Pancreas (tissue), 10 donors: ENCODE measurements at places on chromosomes 1 and 21. TPM values are rescaled to one million over a fixed set of nuclear protein-coding genes. Genes with fewer than 3 reads are reported as not detected.
A peak's percentile ranks its signal among the peaks of the same experiment; 100 is the strongest.

- DNase-seq = no peak
Observed at GRCh38 chr1:55446351-55446750, 231.2 kb upstream of the USP24 start.

- no peak for DNase-seq
Observed at GRCh38 chr1:15720861-15721260, 15.2 kb upstream of the SLC25A34 start.

DNA sequence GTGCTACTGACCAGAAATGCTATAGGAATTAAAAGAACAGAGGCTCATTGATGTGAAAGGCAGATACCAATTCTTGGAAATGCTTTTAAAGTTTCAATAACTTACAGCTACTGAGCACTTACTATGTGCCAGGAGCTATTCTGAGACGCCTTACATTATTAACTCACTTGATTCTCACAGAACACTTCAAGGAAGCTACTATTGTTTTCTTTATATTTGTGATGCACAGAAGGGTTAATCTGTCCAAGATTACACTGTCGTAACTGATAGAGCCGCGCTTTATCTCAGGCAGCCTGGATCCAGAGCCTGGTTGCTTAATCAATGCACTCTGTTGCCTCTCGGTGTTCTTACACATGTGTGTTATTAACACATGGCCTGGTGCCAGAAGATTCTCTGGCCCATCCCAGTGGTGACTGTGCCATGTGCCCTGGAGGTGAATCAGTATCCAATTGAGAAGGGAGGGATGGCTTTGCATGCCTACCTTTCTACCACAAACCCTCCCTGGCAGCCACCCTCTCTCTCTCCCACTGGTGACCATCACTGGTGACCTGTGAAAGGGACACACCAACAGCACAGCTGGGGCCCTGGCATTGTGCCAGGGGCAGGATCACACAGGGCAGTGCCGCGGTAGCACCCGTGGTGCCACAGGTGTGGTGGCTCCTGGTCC is 8.8 kb downstream of the FMO1 start:
- DNase-seq = peak; percentile 78

DNA sequence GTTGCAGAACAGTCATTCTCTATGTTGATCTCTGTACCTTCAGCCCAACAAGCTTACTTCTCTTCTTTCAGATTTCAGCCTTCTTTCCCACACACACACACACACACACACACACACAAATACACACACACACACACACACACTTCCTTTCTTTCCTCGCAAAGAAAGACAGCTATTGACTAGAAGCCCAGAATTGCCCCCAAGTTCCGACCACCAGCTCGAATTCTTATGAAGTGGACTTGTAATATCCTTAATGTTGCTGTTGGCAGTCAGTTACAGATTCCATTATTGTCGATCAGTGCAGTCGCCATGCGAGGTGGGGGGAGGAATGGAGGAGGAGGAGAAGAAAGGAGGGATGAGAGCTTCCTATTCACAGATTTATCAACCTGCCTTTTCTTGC is 125.5 kb downstream of the CLEC20A start:
- DNase-seq = no peak

- no peak for DNase-seq
Observed at GRCh38 chr1:75099581-75099980, 34.6 kb upstream of the LHX8 start.

GRCh38 chr1:234217316-234217840 is 155.9 kb upstream of the COA6 start:
- no peak for DNase-seq

DNA sequence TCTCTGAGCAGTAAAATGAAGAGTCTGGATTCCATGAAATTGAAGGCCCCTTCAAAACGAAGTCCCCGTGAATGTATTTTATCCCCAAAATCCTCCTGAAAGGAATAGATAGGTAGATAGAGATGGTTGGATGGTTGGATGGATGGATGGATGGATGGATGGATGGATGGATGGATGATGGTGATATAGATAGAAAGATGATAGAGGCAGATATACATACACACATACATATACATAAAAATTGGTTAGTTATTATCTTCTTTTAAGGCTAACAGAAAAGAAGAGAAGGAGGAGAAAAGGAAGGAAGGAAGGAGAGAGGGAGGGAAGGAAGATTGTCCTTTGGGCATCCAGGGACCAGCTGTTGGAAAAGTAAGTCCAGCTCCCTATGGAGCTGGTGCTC is 63.1 kb downstream of the SYF2 start:
- no peak for DNase-seq

- DNase-seq = no peak
Observed at GRCh38 chr1:221667504-221667903, 74.4 kb downstream of the DUSP10 start.

DNA sequence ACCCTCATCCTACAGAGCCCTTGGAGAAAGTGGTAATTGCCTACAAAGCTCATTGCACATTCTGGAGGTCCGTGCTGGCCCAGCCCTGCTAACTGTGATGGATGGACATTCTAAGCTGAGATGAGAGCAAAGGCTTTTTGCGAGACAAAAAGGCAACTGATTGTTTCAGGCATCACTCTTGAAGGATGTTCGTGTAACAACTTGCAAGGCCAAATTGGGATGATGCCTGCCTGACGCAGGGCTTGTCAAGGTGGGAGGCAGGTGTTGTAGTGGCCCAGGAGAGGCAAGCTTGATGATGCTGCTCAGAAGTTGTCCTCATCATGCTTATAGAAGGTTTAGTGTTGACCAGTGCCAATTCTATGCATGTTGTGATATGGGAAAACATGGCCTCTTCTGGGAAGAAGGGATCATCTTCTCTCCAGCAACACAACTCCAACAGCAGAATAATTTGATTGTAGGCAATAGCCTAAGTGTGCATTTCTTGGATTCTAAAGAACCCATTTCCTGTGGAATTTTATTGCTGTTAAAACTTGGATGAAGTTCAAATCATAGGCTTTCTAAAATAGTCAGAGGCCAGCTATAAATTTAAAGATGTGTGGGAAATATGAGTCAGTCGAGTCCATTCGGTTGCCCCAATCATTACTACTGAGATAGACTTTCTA is 102.5 kb upstream of the COA6 start:
- no peak for DNase-seq

DNA sequence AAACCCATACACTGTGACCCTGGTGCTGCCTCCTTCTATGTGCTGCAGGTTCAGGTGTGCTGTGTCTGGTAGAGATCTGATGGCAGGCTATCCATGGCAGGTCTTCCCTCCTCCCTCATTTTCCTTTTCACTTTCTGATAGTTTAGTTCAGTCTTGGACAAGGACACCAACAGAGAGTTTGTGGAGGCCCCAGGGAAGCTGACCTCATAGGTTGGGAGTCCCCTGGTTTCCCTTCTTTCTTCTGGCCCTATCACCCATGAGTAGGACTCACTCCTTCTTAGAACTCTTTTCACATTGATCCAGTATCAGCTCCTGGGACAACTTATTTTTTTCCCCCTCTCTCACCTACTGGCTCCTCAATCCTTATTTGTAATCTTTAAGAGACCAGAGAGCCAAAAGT is 8.3 kb downstream of the GRHL3 start:
- DNase-seq = no peak

The C1orf210 gene
- total RNA-seq = 9.1 TPM

- no peak for DNase-seq
Observed at GRCh38 chr1:212413902-212414327, 771 bp downstream of the PACC1 start.

DNA sequence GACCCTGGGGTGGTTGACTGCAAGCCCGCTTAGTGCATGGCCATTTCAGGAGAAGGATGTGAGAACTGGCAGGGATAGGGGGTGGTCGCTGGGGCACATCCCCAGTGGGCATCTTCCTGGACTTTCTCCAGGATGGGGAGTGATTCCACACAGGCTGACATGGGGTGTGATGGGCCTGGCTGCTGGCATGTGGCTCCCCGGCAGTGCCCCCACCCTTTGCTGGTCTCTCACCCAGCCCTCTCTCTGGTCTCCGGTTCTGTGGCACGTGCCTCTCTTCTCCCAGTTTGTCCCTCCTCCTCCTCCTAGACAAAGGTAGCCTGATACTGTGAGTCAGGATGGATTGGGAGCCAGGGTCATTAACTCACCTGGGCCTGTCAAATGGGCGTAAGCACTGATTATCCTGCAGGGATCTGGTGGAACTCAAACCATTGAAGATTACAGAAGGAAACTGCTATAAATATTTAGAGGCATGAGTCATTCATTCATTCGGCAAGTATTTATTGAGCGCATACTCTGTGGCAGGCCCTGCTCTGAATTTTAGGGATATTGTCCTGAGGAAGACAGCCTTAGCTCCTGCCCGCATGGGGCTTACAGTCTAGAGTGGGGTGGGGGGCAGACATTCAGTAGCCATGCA is 23.6 kb upstream of the EPS8L3 start:
- no peak for DNase-seq

The GCSAML gene
- total RNA-seq = 0.26 TPM

- DNase-seq = no peak
Observed at GRCh38 chr1:30596470-30596869, 126.9 kb downstream of the MATN1 start.

DNA sequence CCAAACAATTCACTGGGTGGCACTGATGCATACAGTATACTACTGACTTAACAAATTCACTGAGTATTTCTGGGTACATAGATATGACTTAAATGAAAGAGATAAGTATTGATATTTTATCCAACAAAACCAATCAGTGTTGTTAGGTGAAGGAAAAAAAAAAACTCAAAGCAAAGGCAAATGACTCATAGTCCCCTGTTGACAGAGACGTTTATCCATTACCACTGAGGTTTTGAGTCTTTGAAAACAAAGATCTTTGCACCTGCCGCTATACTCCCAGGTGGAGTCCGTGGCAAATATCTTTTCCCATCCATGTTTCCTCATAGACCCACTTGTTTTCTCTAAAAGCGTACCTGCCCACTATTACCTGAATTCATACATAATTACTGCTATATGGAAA is 18.4 kb downstream of the DYNLT5 start:
- no peak for DNase-seq

DNA sequence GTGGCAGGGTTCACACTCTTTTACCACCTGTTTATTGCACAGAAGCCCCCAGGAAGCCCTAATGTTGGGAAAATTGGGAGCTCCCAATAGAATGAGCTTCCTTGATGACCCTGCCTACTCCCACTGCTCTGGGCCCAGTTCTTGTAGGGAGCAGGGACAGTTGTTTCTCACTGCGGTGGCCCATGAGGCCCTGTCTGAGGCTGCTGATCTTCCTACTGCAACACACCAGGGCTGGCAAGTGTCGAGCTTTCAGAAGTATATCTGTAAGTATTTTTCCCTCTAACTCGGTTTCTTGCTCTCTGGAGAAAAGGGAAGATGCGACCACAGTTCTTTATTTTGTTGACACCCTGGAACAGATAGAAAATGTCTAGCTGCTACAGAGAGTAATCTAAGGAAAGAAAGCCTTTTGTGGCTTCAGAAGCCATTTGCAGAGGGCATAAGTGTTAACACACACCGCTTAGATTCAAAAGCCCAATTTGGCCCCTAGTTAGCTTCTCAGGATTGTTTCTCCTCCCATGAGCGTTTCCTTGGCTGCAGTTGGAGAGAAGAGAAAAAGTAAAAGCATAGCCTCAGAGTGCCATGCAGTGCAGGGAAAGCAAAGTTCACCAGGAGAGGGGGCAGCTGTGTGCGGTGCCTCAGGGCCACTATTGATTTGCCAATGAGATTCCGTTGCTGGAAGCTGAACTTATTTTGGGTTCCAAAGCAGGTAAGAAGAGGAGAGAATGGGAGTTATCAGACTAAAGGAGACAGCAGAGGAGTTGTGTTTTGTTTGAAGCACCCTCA is 102.6 kb downstream of the SELENOF start:
- DNase-seq = no peak

GRCh38 chr1:224052772-224053171 is 61.1 kb upstream of the FBXO28 start:
- no peak for DNase-seq

DNA sequence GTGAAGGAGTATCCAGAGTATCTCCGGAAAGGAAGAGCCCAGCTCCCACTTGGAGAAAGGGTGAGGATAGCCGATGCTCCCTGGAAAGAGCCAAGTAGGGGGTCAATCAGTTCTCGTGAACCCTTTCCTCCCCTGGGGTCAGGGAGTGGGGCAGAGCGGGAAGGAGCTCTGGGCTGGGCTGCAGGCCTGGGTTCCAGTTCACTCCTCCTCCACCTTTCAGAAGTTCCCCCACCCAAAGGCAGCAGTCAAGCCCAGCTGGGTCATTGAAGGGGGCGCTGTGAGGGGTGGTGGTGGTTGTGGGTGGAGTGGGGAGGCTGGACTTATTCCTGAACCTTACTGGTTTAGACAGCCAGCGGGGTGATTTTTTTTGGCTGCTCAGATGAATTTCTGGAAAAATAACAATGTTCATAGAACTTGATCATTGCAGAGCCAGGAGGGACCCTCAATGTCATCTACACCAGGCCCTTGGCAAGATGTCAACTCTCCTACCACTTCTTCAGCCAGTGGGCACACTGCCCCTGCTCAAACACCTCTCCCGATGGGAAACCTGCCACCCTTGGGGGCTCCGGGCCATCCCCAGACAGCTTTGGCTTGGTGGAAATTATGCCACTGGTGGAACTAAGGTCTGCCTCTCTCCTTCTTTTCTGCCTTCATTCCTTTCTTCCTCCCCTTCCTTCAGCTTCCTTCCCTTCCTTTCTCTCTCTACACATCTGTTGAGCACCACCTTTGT is 235.8 kb downstream of the TRABD2B start:
- no peak for DNase-seq

- DNase-seq = no peak
Observed at GRCh38 chr1:117697220-117697781, 91.5 kb downstream of the TENT5C start.

- no peak for DNase-seq
Observed at GRCh38 chr21:31974454-31974985, 101.7 kb downstream of the HUNK start.

GRCh38 chr1:181485287-181486097 is 2.2 kb downstream of the CACNA1E start:
- peak; percentile 72 for DNase-seq
